NCI-H2081 (cell line): ENCODE measurements at places on chromosomes 5 and 9.
A peak's percentile ranks its signal among the peaks of the same experiment; 100 is the strongest.

DNA sequence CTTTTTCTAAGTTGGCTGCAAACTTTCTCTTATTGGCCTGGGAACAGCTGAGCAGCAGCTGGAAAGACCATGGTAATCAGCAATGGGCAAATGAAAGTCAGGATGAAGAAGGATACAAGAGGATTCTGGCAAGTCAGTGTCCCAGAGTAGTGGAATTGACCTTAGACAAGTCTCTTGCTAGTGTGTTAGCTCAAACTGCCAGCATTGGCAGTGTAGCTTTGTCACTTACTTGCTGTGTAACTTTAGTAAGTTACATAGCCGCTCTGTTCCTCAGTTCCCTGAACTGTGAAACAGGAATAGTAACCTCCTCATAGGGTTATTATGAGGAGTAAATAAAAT is 3.6 kb downstream of the ALDH1A1 start:
- DNase-seq = no peak

DNA sequence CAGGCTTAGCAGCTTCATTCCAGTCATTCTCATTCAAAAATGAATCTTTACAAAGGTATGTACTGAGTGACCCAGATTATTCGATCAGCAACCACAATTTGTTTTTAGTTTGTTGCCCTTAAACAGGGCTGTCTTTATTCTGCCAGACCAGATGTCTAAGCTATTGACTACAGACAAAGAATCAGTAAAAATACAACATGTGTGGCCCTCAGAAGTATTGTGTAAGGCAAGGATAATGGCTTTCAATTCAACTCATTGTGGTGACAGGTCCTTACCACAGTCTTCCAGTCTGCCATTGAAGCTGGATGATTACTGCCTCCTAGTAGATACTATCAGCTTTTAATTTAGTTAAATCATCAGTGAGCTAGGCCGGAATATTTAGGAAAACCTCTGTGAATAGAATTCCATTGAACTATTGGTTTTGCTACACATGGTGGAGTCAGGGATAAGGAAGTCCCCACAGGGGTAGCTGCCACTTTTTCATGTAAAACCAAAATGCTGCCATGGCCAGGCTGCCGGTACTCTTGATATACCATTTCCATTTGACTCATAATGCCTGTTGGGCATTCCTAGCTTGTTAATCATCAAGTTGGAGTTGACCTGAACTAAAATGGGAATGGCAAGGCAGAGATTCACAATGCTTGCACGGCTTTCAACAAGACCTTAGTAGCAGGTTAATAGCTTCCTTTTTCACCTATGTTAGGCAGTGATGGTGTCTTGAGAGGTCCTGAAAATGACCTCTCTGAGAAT is 175.6 kb downstream of the MEF2C start:
- DNase-seq = no peak

GRCh38 chr9:116700279-116700678 is 13.2 kb downstream of the TRIM32 start:
- no peak for DNase-seq

DNA sequence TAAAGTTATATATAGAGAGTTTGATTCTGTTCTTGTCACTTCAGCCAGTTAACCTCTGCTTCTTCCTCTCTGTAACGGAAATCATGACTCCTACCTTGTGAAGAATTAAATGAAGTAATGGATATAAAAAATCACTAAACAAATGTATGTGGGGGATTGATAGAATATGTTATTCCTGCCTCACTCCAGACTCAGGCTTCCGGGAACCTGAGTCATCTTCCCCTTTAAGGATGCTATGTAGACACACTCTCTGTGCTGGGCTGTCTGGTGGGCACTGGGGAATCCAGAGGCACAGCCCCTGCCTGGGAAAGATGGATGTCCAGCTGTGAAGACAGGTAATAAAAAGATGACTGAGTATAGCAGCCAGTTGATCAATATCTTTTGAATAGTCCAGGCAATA is 77.4 kb downstream of the ZNF618 start:
- no peak for DNase-seq

DNA sequence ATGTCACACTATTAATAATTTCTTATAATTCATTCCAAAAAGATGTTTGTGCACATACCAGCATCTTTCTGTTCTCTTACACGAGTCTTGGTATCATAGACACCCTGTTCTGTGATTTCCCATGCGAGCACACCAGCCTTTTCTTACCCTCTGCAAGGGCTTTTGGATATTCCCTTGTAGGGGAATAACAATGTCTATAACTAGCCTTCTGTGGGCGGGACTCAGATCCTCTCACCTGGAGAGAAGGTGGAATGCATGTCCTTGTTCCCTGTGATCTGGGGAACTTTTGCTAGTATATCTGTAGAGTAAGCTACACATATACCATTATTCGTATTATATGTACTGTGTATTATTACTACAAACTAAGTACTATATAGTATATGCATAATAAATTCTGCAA is 44.8 kb downstream of the EHMT1 start:
- no peak for DNase-seq

- DNase-seq = no peak
These were observed 8.7 kb upstream of the ST6GALNAC6 start for GRCh38 chr9:127907867-127908659.

GRCh38 chr9:125878164-125878631 is 131.0 kb downstream of the PBX3 start:
- DNase-seq = peak; percentile 76

DNA sequence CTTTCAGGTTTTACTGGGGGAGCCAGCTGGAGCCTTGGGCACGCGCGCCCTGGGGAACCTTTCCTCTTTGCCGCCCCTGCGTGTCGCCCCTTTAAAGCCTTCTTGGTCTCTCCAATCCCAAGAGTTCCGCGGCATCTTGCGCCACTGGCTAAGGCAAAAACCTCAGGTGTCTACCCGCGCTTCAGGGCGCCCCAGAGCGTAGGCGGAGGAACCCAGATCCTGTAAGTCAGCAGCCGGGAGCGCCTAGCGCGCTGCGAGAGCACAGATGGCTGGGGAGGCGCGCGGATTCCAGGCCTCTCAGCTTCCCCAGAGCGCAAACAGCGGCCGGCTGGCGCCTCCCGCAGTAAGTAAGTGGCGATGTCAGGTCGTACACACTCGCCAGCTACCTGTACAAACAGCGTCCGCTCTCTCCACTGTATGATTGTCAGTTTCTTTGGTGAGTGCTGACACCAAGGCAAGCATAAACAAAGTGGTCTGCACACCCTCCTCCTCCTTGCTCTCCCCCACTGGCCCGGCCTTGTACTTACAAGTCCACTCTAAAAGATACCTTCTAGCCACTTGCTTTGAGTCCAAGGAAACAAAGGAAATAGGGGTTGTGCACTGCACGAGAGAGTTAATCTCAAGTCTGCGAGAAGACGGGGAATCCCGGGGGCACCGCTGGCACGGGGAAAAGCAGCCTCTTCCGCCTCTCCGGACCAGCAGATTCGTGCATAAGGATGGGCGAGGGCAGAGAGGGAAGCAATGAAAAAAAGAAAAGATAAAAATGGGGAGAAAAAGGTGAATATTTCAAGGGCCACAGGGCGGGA is 2.9 kb downstream of the HTR1A start:
- DNase-seq = peak; percentile 40

DNA sequence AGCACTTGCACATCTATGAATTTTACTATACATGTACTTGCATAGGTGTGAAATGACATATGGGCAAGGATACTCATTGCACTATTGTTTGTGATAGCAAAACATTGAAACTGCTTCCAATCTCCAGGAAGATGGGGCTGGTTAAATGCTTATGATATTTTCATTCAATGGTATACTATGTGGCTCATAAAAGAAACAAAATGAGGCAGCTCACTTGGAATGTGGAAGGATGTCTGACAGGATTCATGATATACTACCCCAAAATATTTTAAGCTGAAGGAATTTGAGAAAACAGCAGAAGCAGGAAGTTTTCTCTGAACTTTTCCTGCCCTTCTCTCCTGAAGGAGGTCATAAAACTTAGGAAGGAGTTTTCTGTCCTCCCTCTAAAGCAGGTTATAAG is 99.6 kb upstream of the CAST start:
- DNase-seq = no peak

GRCh38 chr9:6195714-6196360 is 19.8 kb upstream of the IL33 start:
- no peak for DNase-seq

- no peak for DNase-seq
These were observed 75.2 kb downstream of the TMC1 start for GRCh38 chr9:72596451-72597180.

GRCh38 chr5:111411301-111411700 is 101.0 kb downstream of the STARD4 start:
- no peak for DNase-seq

- DNase-seq = no peak
These were observed 113.6 kb upstream of the TSLP start for GRCh38 chr5:110957934-110958333.

DNA sequence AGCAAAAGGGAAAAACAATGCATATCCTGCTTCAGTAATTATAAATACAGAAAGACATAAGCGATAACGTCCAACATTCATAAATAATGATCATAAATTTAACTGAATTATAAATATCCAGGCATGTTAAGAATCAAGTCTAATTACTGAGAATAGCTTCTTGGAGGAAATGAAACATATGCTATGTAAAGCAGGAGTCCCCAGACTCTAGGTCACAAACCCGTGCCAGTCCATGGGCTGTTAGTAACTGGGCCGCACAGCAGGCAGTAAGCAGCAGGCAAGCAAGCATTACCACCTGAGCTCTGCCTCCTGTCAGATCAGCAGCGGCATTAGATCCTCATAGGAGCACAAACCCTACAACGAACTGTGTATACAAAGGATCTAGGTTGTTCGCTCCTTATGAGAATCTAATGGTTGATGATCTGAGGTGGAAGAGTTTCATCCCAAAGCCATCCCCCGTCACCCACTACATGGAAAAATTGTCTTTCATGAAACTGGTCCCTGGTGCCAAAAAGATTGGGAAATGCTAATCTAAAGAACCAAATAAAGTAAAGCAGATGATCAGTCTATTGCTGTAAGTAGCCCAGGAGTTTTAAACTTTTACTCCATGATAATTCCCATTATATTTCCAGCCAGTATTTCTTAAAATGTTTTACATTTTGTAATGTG is 50.4 kb downstream of the CERT1 start:
- DNase-seq = peak; percentile 72

GRCh38 chr5:50463047-50463446 is 22.0 kb upstream of the EMB start:
- no peak for DNase-seq

- no peak for DNase-seq
These were observed 141.2 kb downstream of the PRDM9 start for GRCh38 chr5:23648656-23649055.

GRCh38 chr5:156913719-156914370 is 49.2 kb downstream of the TIMD4 start:
- DNase-seq = peak; percentile 94

DNA sequence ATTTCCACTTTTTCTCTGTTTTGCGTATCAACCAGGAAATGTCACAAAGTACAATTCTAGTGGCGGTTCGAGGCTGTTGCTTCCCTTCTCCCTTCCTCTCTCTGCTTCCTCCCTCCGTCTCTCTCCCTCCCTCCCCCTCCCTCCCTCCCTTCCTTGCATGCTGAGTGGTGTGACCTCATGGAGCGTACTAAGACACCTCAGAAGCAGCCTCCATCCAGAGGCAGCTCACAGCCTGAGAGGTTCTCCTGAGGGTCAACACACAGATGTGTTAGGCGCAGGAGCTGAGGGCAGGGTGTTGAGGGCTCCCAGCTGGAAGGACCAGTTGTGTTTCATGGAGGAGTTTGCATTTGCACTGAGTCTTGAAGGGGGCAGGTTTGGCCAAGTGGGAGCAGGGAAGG is 57.7 kb downstream of the COL5A1 start:
- no peak for DNase-seq

- no peak for DNase-seq
These were observed 9.0 kb downstream of the OR2S2 start for GRCh38 chr9:35948901-35949318.

DNA sequence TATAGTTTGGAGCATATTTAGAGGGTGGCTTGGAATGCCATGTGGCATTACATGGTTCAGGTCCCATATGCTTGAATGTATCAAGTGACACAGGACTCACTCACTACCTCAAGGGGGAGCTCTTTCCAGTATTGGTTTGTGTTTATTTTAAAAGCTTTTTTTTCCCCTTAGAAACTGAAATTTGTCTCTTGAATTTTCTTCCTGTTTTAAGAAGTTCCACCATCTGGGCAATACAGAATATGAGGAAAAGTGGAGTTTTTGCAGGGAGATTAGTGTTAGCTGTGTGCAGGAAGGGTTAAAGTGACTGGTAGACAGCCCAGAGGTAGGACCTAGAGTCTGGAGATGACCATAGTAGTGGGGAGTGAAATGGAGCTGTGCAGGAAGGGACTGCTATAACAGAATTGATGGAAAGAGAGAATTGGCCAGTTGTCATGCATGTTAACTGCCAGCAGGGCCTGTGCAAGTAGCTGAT is 36.6 kb downstream of the CTNNA1 start:
- peak; percentile 2 for DNase-seq

- DNase-seq = no peak
These were observed 55.2 kb downstream of the TRIP13 start for GRCh38 chr5:947626-948471.

DNA sequence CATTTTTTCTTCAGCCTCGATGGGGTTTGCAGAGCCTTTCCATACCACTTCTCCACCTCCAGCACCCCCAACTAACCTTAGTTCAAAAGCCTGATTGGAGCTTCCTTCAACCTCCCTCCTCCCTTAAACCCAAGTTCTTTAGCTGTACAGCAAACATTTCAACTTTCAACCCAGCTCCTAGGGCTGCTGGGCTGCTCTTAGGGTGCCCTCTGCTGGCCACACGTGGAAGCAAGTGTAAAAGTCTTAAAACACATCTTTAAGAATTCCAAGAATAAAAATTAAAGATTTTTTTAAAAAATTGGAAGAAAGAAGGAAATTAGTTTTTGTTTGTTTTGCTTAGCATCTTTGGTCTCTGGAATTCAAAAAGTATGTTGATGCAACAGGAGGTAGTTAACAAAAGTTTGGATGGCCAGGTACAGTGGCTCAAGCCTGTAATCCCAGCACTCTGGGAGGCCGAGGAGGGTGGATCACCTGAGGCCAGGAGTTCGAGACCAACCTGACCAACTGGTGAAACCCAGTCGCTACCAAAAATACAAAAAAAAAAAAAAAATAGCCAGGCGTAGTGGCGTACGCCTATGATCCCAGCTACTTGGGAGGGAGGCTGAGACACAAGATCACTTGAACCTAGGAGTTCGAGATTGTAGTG is 15.5 kb upstream of the HSD17B3 start:
- peak; percentile 28 for DNase-seq

DNA sequence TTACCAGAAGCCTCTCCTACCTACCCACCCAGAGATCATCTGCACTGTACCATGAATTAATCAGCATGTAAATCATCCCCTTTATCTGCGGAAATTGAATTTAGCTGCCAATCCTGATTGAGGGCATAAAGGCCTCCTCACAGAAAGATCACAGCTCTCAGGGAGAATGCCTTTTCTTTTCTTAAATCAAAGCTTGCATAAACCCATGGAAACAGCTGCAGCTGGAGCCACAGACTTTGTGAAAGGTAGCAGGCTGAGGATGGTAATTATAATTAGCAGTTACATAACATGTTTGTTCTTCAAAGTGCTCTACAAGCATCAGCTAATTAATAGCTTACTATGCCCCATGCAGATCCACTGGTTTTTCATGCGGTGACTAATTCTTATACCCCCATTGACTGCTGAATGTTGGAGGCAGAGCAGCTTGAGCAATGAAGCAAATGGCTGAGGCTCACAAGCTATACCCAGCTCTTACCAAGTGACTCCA is 54.6 kb downstream of the SUSD1 start:
- DNase-seq = peak; percentile 88

- no peak for DNase-seq
These were observed 1.4 kb downstream of the ODF2 start for GRCh38 chr9:128457207-128457606.

GRCh38 chr9:7316967-7317366 is 482.6 kb downstream of the DMAC1 start:
- peak; percentile 21 for DNase-seq

- no peak for DNase-seq
These were observed 54.5 kb downstream of the ZNF366 start for GRCh38 chr5:72452515-72453245.
